ENCODE measurements at places on chromosomes 12 and 14.

DNA sequence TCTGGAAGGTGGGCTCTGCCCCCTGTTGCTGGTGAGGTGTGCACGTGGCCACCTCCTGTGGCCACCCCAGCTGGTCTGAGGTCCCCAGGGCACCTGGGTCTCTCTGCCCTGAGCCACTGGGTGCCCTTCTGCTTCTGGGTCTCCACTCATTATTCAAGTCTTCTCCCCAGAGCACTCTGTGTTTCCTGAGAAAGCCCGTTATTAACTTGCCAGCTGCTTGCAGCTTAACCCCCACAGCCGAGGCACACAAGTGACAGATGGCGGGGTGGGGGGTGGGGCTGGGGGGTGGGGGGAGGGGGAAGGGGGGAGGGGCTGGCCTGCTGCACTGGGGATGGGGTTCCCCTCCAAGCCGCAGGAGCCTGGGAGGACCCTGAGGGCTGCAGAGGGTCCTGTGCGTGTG, 40.5 kb downstream of the FBRSL1 start:
- no peak for DNase-seq

- DNase-seq: no peak
Observed at GRCh38 chr14:36270191-36270590, 50.2 kb downstream of the MBIP start.

- DNase-seq: no peak
Observed at GRCh38 chr14:56065621-56066290, 52.5 kb upstream of the PELI2 start.

DNA sequence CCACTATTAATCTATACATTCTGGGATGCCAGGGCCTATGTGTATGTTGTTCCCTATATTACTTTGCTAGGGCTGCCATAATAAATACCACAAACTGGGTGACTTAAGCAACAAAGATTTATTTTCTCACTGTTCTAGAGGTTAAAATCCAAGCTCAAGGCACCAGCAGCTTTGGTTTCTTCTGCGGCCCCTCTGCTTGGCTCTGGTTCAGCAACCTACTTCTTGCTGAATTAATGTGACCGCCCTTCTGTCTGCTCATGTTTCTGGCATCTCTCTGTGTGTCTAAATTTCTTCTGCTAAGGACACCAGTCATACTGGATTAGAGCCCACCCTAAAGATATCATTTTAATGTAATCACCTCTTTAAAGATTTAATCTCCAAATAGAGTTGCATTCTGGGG, 84.7 kb downstream of the ZNF664 start:
- DNase-seq: no peak

DNA sequence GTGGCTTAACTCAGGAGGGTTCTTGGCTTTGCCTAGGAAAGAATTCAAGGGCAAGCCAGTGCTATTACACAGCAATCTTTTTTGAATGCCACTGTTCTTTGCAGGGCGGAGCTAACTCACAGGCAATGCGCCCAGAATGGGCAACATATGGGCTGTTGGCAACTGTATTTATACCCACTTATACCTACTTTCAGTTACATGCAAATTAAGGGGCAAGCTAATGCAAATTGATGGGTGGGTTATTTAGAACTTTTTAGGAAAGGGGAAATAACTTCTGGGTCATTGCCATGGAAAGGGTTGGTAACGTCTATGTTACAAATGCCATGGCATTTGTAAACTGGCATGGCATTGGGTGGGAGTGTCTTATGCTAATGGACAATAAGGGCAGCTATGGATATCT, 85.4 kb downstream of the C12orf50 start:
- no peak for DNase-seq

- no peak for DNase-seq
Observed at GRCh38 chr14:45287610-45288009, 34.6 kb upstream of the MIS18BP1 start.

DNA sequence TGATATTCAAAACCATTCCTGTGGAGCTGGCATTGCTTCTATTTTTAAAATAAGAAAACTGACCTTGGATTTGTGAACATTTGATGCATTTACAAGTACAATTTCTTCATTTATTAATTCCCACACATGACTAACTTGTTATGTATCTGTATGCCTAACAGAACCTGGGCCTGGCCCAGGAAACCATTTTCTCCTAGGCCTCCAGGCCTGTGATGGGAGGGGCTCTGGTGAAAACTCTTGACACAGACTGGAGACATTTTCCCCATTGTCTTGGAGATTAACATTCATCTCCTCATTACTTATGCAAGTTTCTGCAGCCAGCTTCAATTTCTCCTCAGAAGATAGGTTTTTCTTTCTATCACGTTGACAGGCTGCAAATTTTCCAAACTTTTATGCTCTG, 42.0 kb downstream of the GLIPR1L2 start:
- DNase-seq: no peak

DNA sequence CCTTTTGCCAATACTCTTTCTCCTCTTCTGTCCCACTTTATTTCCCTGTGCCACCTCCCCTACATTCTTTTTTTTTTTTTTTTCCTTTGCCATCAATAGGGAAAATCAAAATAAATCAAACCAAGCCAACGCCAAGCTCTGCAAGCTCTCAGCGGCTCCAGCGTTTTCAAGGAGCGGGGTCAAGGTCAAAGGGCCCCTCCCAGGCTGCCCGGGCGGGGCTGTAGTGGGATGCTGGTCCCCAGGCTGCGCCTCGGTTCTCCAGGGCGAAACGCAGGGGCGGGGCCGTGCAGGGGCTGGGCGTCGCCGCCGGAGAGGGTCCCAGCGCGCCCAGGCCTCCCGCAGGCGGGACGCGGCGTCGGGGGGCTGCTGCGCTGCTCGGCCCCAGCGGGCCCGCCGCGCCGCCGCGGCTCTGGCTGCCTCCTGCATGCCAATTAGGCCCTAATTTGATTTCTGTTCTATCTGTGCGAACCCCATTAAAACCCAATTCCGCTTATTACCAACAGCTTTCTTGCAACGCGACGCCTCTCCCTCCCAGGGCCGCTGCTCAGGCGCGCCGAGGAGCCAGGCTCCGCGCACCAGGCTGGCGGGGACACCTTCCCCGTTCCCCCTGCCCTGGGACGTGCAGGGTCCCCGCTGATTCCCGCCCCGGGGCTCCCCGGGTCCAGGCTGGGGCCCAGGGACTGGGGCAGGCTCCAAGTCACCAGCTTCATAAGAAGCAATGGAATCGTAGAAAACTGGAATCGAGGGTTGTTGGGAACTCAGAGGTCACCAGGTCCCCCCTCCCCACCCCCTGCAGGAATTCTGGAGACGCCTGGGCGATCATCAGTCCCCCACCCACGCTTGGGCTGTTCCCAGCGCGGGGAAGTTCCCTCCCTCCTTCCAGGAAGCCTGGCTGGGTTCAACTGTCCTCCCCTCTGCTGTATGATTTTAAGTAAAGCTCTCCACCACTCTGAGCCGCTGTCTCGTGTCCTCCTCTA, 50.7 kb upstream of the MAP1LC3B2 start:
- DNase-seq: no peak

- DNase-seq: no peak
Observed at GRCh38 chr12:3531496-3531895, 40.5 kb downstream of the PRMT8 start.

DNA sequence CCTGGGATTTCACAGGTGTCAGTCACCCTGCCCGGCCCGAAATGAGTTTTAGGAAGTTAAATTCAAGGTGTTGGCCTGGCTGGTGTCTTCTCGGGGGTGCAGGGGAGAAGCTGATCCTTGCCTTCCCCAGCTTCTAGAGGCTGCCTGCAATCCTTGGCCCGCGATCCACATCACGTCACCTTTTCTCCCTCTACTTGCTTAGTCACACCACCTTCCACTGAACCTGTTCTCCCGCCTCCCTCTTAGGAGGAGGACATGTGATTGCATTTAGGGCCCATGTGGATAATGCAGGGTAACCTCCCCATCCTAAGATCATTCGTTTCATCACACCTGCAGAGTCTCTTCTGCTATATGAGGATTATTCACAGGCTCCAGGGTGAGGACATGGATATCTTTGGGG, 25.4 kb upstream of the ATXN2 start:
- DNase-seq: no peak

DNA sequence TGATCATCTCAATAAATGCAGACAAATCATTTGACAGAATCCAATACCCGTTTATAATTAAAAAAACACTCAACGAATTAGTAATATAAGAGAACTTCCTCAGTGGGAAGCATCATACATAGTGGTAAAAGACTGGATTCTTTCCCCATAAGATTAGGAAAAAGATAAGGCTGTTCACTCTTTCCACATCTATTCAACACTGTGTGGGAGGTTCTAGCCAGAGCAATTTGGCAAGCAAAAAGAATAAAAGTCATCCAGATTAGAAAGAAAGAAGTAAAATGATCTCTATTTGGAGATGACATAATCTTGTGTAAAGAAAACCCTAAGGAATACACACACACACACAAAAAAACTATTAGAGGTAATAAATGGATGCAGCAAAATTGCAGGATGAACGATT, 38.4 kb downstream of the YEATS4 start:
- no peak for DNase-seq

- DNase-seq: no peak
Observed at GRCh38 chr14:60485598-60486251, at the start of gene C14orf39. Gene C14orf39, minus strand, starts transcription at chr14:60486063. Its CDS starts 985 bp downstream, at chr14:60485078.

DNA sequence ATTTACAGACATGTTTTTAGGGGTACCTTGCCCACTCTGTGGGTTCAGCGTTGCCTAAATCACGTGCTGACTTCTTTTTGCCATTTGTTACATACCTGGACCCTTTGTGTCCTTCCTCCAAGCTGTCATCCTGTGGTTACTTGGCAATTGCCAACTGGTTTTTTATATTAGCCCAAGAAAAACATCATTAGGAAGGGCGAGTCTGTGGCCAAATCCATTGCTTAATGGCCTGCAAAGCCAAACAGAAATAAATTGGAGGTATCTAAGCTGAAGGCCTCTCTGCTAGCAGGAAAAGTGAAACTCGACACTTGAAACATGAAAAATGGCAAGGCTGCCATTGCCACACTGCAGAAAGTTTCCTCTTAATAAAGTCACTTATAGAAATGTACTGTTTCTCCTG, 190.4 kb downstream of the NUAK1 start:
- DNase-seq: no peak

DNA sequence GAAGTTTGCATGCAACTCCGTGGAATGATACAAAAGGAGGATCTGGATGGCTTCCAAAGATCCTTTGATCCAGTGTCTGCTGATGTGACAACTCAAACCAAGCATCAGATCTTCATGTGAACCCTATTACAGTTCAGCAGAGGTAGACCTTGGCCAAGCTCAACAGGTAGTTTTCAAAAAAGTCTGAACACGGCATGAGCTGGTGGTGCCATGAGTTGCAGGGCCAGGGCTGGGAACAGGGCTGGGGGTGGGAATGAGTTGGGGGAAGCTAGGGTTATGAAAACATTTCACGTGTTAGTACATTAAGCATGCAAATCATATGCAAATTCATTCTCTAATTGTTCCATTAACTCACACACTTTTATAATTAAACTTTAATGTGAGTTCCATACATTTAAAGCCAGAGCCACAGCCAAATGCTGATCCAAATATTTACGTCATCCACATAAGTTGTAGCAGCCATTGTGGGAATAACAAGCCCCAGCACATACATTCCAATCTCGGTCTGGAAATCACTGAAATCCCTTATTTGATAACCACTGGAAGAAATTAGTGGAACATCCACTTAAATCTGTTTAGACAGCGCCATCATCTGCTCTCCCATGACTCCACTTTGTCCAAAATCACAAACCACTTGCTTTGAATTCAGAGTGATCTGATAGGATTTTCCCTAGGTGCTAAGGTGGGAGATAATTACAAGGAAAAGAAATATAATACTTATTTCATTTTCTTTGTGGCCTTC, 158.5 kb downstream of the APAF1 start:
- DNase-seq: no peak

- DNase-seq: no peak
Observed at GRCh38 chr12:99619389-99620158, 28.0 kb upstream of the GARIN6 start.

DNA sequence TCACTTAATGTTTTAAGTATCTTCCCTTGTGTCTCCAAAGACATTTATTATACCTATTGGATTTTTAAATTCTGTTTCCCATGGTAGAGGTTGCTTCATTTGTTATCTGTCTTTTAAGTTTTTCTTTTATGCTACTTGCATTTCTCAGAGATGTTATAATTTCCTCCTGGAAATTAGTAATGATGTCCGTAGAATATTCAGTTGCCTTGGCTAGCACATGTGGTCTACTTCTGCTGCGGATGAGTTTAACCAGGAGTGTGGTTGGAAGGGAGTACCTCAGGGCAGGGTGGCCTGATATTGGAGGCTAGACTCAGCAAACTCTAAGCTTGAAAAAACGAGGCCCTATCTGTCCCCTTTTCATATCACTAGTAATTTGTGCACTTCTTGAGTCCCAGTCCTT, 8.8 kb upstream of the EVL start:
- no peak for DNase-seq

GRCh38 chr12:113861708-113862312, 104.3 kb downstream of the RBM19 start:
- no peak for DNase-seq

DNA sequence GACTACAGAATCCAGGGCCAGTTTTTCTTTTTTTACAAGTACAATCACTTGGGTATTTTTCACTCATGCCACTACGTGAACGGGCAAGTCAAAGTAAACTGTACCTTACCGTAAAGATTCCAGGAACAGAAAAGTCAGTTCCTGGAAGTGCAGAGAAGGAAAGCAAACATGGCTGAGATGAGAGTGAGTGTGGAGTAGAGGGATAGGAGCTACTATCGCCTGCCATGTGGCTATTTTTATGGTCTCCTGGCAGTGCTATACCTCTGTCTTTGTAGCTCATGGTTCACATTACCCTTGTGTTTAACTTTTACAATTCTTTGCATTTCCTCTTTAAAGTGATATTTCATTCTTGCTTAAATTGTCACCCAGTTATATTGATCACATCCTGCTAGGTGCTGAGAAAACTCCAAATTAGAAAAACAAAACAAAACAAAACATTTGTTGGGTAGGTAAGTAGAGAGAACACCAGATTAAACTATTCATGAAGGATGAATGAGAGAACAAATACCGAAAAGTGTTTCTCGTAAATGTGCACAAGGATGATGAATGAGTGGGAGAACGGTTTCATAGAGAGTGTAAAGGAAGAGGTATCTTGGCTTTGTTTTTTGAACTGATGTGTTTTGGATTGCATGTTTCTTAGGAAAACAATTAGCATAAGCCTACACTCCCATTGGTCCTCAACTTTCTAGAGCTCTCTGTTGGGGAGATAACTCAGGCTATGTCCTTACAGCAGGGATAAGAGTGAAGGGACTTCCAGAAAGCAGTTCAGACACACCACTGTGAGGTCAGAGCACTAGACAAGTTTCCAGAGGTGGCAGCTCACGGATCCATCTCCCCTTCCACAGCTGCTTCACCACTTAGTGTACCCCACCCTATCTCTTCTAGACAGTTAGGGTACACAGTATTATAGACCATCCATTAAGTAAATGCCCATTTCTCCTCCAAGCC, 163.7 kb downstream of the IPO8 start:
- no peak for DNase-seq
